ENCODE measurements at places on chromosomes 11 and 22. TPM values are rescaled to one million over a fixed set of nuclear protein-coding genes. Genes with fewer than 3 reads are reported as not detected.

GRCh38 chr11:45809456-45810395 is 4.8 kb downstream of the SLC35C1 start:
- H3K27me3 ChIP-seq, result no peaks in the 10 kb centered on the region
- peaks cover 11% of the 10 kb centered on the region for H3K36me3 ChIP-seq
- no peak overlapping the region for H3K4me3 ChIP-seq
- no peak for DNase-seq
- peaks cover 9% of the 10 kb centered on the region for H3K4me1 ChIP-seq

- H3K27ac ChIP-seq, result peak overlapping the region; percentile 43
- peaks cover 40% of the 10 kb centered on the region for H3K36me3 ChIP-seq
- H3K4me1 ChIP-seq, result no peaks in the 10 kb centered on the region
- DNase-seq, result no peak
- H3K4me3 ChIP-seq, result no peak overlapping the region
Observed at GRCh38 chr11:74069146-74070046, 60.5 kb upstream of the UCP3 start.

The MMP1 gene
- 5.9 TPM for polyA plus RNA-seq

- no peaks in the 10 kb centered on the region for H3K36me3 ChIP-seq
- H3K4me3 ChIP-seq, result no peak overlapping the region
- H3K27me3 ChIP-seq, result no peaks in the 10 kb centered on the region
- no peaks in the 10 kb centered on the region for H3K4me1 ChIP-seq
- DNase-seq, result no peak
Observed at GRCh38 chr11:96760815-96761214, 371.0 kb downstream of the JRKL start.

DNA sequence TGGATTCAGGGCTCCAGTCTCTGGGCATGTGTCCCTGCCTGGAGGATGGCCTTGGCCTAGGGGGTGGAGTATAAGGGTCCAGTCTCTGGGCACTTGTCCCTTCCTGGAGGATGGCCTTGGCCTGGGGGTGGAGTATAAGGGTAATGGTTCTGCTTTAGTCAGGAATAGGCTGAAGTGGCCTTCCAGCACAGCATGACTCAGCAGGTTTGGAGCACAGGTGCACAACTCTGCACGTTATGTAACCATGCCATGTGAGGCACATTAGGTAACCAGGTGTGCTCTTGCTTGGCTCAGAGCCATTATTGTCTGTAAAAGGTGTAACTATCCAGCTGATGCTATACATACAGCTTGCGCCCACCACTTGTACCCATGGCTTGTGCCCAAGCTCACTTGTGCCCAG is 48.4 kb upstream of the POLD3 start:
- no peak for DNase-seq
- H3K4me1 ChIP-seq, result no peaks in the 10 kb centered on the region
- H3K36me3 ChIP-seq, result no peaks in the 10 kb centered on the region
- no peak overlapping the region for H3K27ac ChIP-seq
- H3K4me3 ChIP-seq, result no peak overlapping the region
- peaks cover 8% of the 10 kb centered on the region for H3K27me3 ChIP-seq

- DNase-seq, result no peak
- H3K27me3 ChIP-seq, result no peaks in the 10 kb centered on the region
- H3K27ac ChIP-seq, result no peak overlapping the region
- H3K4me1 ChIP-seq, result no peaks in the 10 kb centered on the region
- H3K4me3 ChIP-seq, result no peak overlapping the region
Observed at GRCh38 chr22:22031183-22031945, 48.8 kb upstream of the TOP3B start.

- no peak overlapping the region for H3K4me3 ChIP-seq
- H3K27me3 ChIP-seq, result no peaks in the 10 kb centered on the region
- no peak overlapping the region for H3K27ac ChIP-seq
- H3K36me3 ChIP-seq, result peaks cover 17% of the 10 kb centered on the region
- peaks cover 28% of the 10 kb centered on the region for H3K4me1 ChIP-seq
Observed at GRCh38 chr11:67177399-67178281, 58.6 kb downstream of the KDM2A start.

The IGLL5 gene
- polyA plus RNA-seq, result not detected

The BTG4 gene
- 0.34 TPM for polyA plus RNA-seq

GRCh38 chr11:62554387-62555167 is 8.0 kb upstream of the AHNAK start:
- no peak for DNase-seq
- H3K27ac ChIP-seq, result peak overlapping the region; percentile 67
- H3K36me3 ChIP-seq, result peaks cover 14% of the 10 kb centered on the region
- peaks cover 38% of the 10 kb centered on the region for H3K4me1 ChIP-seq

- no peak overlapping the region for H3K27ac ChIP-seq
- H3K4me3 ChIP-seq, result no peak overlapping the region
- H3K4me1 ChIP-seq, result no peaks in the 10 kb centered on the region
Observed at GRCh38 chr11:89275966-89276365, 98.3 kb downstream of the TYR start.

DNA sequence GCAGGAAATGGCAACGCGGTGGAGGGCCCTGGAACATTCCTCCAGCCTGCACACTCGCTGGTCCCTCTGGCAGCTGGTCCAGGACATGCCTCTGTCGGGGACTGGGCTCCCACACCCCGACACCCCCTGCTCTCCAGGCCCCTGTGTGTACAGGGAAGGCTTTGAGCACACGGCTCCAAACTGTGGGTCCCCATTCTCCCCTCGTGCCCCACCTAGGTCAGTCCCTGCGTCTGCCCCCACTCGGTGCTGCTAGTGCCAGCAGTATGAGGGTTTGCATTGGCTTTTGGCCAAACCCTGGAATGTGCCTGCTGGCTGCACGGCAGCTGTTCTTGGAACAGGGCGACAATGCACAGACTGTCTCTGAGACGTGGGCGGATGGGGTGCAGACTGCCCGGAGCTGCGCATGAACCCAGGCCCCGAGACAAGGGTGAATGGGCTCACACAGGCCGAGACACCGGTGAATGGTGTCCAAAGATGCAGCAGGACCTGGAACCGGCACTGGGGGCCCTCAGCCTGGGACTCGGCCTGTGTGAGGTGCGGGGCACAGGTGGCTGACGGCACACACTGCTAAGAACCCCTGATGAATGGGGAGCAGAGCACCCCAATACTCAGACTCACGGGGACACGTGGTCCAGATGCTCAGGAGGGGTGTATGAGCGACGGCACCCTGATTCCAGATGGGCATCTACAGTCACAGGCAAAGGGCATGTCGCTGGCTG is 7.5 kb upstream of the SYT8 start:
- DNase-seq, result peak; percentile 89
- no peaks in the 10 kb centered on the region for H3K36me3 ChIP-seq
- peaks cover 13% of the 10 kb centered on the region for H3K4me1 ChIP-seq
- no peak overlapping the region for H3K27ac ChIP-seq

DNA sequence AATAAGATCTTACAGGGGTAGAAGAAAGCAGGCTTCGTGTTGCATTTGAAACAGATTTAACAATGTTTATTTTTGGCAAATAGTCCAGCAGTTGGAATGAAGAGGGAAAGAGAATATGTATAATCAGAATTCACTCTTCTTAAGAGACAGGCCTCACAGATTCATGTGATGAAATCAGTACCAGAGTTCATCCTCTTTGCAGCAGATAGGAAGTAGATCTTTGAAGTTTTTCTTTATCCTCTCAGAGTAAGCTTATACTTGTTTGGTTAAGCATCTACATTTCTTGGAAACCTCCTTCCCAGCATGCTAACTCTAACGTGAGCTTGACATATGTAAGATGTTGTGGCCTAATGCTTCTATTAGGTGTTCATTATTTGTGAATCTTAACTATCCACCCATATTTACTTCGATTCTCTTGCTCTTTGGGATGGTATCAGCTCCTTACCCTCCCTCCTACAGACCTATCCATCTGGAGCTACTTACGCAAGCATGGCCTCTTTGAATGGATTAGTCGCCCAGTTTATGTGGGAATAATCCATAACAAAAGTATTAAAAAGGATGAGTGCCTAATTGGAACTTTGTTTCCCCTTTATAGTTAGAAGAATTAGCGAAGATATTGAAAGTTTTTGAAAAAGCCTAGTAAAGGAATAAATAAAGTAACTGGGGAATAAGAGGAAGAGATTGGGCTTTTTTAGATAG is 80.1 kb downstream of the PRMT3 start:
- H3K27ac ChIP-seq, result no peak overlapping the region
- H3K4me1 ChIP-seq, result no peaks in the 10 kb centered on the region
- no peak overlapping the region for H3K4me3 ChIP-seq
- H3K36me3 ChIP-seq, result peaks cover 17% of the 10 kb centered on the region
- no peak for DNase-seq

The CSKMT gene
- polyA plus RNA-seq, result 9.5 TPM

The FADS3 gene
- 116 TPM for polyA plus RNA-seq

- no peaks in the 10 kb centered on the region for H3K27me3 ChIP-seq
- peaks cover 8% of the 10 kb centered on the region for H3K36me3 ChIP-seq
- H3K27ac ChIP-seq, result peak overlapping the region; percentile 14
- DNase-seq, result peak; percentile 42
- no peak overlapping the region for H3K4me3 ChIP-seq
Observed at GRCh38 chr11:12506404-12506921, 129.1 kb downstream of the PARVA start.

DNA sequence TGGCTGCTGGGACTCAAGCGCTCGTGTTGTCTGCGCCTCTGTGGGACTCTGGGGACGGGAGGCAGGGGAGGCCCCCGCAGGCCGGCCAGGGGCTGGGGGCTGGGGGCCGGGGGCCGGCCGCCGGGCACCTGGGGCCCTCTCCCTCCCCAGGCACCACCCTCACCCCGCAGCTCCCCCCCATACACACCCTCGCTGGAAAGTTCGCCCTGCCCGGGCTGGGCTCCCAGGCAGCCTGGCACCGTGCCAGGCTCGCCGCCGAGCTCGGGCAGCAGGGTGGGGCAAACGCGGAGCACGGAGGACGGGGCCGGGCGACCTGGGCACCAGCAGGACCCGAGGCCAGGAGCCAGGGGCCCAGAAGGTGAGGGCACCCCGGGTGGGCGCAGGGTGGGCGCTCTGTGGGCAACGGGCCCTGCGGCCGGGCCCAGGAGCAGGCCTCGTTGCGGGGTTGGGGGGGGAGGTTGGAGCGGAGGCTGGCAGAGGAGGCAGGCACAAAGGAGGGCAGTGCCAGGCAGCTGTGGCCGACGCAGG is 76.7 kb upstream of the WNT7B start:
- H3K27ac ChIP-seq, result peak overlapping the region; percentile 100
- peaks cover 61% of the 10 kb centered on the region for H3K4me1 ChIP-seq

DNA sequence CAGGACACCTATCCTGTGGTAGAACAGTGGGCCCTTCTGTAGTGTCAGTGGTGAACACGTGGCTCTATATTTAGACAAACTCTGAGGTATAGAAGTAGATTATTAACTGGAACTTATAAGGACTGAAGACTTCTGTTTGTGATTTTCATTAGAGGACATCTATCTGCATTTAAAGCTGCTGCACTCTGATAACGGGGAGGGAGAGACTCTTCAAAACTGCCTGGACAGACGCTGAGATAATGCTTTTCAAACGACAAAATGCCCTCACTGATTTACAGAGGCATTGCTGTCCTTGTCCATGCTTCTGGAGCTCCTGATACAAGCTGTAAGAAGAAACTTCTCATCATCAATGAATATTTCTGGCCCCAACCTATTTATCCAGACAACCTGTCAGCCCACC is 425.2 kb downstream of the OPCML start:
- H3K27ac ChIP-seq, result no peak overlapping the region
- no peak for DNase-seq
- no peaks in the 10 kb centered on the region for H3K36me3 ChIP-seq
- no peaks in the 10 kb centered on the region for H3K27me3 ChIP-seq
- H3K4me3 ChIP-seq, result no peak overlapping the region

The MS4A4E gene
- polyA plus RNA-seq, result not detected

The RASL10A gene
- polyA plus RNA-seq, result 0.18 TPM

The OR51Q1 gene
- not detected for polyA plus RNA-seq
